ENCODE measurements at places on chromosomes 5 and 9.

DNA sequence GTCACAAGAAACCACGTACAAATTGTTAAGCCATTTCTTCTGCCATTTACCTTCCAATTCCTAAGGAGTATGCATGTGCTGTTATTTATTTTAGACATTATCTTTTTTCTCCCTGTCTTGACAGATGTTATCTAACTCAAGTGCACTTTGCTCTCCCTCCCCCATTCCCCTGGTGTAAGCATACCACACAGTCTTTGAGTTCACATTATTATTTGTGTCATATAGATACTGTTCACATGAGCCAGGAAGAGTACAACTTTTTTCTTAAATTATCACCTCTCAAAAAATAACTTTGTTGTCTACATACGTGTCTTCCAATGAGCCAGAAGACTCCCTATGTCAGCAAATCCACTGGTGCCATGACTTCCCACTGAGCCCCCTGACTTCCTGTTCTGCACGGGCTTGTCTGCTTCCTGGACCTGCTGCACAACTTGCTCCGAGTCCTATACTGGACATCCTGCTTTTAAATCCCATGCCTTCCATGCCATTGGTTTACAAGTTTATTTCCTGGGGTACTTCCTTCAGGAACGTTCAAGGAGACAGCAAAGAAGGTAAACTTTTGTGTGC, 19.9 kb upstream of the FAM120A start:
- no peak for DNase-seq

GRCh38 chr9:28155067-28155466, 581.8 kb upstream of the C9orf72 start:
- no peak for DNase-seq

GRCh38 chr5:164652276-164652660, 1146.8 kb downstream of the MAT2B start:
- no peak for DNase-seq

DNA sequence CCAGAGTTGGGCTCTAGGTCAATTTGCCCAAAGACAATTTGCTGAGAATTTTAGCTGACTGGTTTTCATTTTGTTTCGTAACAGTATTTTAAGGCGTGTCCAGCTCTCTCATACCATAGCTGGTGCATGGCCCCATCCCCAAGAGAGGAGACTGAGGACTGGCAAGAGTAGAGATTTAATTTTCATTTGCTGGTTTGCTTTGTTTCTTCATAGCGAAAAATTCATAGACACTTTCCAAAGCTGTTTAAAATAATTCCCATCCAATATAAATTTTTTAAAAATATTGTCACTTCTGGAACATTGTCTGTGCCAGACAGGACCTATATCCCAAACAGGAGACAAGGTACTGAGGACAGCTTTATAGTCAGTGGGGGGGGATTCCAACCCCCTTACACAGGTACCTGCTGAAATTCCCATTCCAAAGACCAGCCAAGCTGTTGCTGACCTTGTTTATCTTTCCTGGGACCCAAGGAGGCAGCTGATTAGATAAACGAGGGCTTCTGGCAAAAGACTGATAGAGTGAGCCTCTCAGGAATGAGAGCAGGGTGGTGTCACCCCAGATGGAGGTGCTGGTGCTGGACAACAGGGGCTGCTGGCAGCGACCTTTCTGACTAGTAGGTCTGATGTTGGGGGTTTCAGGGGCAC, 6.8 kb upstream of the ANGPTL2 start:
- DNase-seq = no peak

DNA sequence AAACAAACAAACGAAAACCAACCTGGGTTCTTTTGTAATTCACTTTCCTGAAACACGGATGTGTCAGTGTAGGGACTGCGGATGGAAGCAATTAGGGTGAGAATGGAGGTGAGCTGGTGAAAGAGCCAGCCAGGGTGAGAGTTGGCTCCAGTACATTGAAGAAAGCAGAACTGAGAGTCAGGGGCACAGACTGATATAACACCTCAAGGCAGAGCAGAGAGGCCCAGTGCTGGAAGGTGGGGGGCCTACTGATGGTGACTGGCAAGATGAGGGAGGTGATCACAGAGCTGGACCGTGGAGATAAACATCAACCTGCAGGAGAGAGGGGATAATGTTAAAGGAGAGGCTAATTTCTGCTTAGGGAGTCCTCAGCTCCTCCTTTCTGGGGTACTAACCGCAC, 221.1 kb downstream of the MAN2A1 start:
- DNase-seq = no peak

- no peak for DNase-seq
These were observed 48.4 kb downstream of the CCDC125 start for GRCh38 chr5:69284203-69284602.

GRCh38 chr5:171387345-171387969, at the start of gene NPM1:
Gene NPM1, plus strand, starts transcription at chr5:171387849. Its CDS starts 100 bp downstream, at chr5:171387949.
- peak; percentile 98 for DNase-seq

- no peak for DNase-seq
These were observed 53.5 kb upstream of the IRX1 start for GRCh38 chr5:3542158-3542557.

- no peak for DNase-seq
These were observed 32.3 kb upstream of the EGFLAM start for GRCh38 chr5:38226091-38226490.

DNA sequence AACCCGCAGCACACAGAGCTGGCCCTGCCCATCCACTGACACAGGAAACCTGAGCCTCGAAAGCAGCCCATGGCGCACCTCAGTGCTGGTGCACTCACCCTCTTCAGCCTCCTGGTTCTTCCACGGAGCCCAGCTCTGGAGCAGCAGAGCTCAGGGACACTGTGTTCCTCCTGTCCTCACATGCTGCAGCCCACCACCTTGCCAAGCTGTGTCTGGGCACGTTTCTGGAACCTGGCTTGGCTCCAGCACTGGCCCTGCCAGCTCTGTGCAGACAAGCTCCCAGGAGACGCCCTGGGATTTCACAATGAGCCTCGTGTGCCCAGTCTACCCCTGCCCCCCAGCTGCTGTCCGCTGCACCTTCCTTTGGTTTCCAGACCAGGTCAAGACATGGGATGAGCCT, 119.5 kb downstream of the SYK start:
- no peak for DNase-seq

DNA sequence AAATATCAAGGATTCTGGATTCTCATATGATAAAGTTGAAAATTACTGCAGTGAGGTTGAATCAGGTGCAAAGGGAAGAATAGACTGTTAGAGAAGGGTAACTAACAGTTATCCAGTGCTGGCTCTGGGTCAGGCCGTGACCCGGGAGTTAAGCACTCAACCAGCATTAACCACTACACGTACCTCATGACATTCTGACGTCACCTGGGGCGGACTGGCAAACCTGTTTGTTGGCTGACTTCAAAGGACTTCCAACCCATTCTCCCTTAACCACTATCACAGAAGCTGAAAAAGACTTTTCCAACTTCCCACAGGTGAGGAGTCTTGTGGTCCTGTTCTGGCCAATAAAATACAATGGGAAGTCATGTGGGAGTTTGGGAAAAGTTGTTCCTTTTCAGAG, 268.9 kb downstream of the ENC1 start:
- DNase-seq = no peak

DNA sequence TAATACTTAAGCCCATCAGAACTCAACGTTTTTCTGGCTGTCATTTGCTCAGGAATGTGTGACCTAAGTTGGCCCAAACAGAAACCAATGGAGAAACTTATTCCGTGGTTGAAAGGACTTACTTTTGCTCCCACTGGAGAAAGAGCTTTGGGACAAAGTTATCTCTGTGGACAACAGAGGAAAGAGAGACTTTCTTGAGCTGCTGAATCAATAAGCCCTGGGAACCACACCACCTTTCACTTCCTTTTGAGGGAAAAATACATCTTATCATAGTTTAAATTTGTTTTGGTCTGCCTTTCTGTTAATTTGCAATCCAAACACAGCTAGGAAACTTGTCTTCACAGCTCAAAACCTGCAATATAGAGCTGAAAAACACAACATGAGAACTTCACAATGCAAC, 62.8 kb upstream of the VCAN start:
- no peak for DNase-seq

DNA sequence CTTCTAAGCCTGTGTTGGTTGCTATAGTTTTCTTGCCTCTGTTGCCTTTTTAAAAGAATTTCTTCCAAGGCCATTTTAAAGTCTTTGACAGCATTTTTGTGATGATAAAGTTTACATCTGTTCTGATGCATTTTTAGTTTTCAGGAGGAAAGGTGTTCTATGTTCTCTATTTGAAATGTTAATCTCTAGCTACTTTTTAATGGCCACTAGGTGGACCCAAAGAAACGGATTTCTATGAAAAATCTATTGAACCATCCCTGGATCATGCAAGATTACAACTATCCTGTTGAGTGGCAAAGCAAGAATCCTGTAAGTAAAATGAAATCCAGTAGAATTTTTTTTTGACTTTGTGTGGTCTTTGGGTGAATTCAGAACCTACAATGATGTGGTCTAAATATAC, 60.2 kb downstream of the MELK start:
- peak; percentile 42 for DNase-seq

DNA sequence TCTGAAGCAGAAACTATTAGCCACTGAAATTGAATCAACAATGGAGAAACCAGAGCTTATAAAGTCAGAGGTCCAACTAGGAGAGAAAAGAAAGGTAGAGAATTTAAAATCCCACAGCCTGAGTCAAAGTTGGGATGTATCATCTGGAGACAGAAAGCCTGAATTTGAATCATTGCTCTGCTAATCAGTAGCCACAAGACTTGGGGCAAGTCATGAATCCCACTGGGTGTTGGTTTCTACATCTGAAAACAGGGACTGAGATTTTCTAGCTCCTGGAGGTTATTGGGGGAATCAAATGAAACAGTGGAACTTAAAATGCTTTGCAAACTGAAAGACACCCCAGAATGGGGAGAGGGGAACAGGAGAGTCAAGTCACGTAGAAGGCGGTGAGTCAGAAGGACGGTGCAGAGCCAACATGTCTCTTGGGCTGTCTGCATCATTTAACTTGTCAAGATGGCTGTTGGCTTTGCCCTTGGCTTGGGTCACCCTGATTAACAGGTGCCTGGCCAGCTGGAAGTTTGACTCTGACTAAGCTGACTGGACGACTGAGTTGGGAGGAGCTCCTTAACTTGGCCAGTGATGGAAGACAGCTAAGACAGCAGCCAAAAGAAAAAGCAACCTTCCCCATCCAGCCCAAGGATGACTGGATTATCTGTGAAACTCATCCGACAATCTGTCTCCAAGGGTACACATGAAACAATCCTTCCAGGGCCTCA, 60.6 kb upstream of the ADRA1B start:
- peak; percentile 88 for DNase-seq

- peak; percentile 4 for DNase-seq
These were observed 138.0 kb upstream of the KCNN2 start for GRCh38 chr5:114223866-114224265.

- no peak for DNase-seq
These were observed 3.8 kb downstream of the MIGA2 start for GRCh38 chr9:129040113-129040643.

DNA sequence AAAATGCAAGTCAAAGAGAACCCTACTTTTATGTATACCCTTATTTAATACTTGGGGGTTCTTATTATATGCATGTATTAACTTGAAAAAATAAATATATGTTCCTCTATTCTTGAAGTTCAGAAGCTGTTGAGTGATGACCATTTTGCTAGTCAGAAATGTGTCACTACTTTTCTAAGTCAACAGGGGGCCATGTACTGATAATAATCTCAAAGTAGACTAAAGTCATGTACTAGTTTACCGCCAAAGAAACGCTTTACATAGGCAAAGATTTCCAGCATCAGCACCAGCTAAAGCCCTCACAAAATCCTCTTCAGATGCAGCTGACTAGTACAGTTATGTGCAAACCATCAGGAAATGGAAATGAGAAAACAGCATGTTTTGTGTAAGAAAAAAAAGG, 5.7 kb upstream of the BHMT start:
- no peak for DNase-seq

Data from fibroblast of mammary gland (primary cell).